Heart left ventricle (tissue), 16 donors: ENCODE measurements at places on chromosomes 11 and 22. TPM values are rescaled to one million over a fixed set of nuclear protein-coding genes. Genes with fewer than 3 reads are reported as not detected.

DNA sequence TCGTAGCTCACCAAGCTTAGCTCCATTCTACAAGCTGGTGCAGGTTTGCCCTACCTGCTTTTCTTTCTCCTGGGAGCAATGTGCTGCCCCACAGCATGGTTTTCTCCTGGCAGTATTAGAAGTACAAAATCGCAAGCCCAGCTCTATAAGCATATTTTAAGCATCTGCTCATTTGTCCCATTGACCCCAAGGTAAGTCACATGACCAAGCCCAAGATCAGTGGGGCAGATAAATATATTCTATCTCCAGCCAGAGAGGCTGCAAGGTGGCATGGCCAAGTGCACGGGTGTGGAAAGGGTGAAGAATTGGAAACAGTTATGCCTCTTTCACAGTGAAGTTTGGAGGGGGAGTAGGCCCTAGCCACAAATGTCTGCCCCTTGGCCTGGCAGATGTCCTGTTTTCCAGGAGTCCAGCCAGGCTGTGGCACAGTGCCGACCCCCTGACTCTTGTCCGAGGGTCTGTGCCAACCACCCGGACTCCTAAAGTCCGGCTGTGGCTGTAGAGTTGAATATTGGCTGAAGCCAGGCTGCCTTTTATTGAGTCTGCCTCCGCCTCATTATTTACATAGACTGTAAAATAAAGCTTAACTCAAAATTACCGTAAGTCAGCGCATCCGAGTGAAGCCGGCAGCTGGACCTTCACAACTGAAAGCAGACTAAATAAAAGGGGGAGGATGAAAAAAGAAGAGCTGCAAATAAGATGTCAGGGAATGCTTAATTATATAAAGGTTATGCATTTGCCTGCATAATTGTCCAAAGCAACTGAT is 165.7 kb downstream of the COMMD9 start:
- no peak overlapping the region for H3K27ac ChIP-seq
- H3K27me3 ChIP-seq: peaks cover 8% of the 10 kb centered on the region
- H3K36me3 ChIP-seq: no peaks in the 10 kb centered on the region
- no peak for DNase-seq

CLNS1A gene
- total RNA-seq: 77.9 TPM

DNA sequence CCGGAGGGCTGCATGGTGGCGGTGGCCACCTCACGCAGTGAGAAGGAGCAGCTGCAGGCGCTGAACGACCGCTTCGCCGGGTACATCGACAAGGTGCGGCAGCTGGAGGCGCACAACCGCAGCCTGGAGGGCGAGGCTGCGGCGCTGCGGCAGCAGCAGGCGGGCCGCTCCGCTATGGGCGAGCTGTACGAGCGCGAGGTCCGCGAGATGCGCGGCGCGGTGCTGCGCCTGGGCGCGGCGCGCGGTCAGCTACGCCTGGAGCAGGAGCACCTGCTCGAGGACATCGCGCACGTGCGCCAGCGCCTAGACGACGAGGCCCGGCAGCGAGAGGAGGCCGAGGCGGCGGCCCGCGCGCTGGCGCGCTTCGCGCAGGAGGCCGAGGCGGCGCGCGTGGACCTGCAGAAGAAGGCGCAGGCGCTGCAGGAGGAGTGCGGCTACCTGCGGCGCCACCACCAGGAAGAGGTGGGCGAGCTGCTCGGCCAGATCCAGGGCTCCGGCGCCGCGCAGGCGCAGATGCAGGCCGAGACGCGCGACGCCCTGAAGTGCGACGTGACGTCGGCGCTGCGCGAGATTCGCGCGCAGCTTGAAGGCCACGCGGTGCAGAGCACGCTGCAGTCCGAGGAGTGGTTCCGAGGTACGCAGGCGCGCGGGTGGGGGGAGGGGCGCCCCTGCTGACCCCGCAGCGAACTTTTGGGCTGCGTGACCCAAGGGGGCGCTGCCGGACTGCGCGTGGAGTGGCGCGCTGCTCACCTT is 670 bp downstream of the NEFH start:
- no peaks in the 10 kb centered on the region for H3K36me3 ChIP-seq
- H3K27me3 ChIP-seq: peaks cover 51% of the 10 kb centered on the region
- peak overlapping the region; percentile 20 for H3K4me3 ChIP-seq

- DNase-seq: no peak
- no peaks in the 10 kb centered on the region for H3K27me3 ChIP-seq
- H3K36me3 ChIP-seq: no peaks in the 10 kb centered on the region
- H3K4me1 ChIP-seq: peaks cover 15% of the 10 kb centered on the region
Observed at GRCh38 chr11:73382747-73383146, 6.5 kb downstream of the RELT start.

GRCh38 chr22:37731804-37732471 is 35.1 kb downstream of the TRIOBP start:
- no peaks in the 10 kb centered on the region for H3K36me3 ChIP-seq
- H3K27ac ChIP-seq: no peak overlapping the region
- H3K4me3 ChIP-seq: no peak overlapping the region
- DNase-seq: no peak
